NCI-H748 treated with DMSO at 0.1 percent for 48 hours (cell line): ENCODE measurements at places on chromosomes 7 and 10.

DNA sequence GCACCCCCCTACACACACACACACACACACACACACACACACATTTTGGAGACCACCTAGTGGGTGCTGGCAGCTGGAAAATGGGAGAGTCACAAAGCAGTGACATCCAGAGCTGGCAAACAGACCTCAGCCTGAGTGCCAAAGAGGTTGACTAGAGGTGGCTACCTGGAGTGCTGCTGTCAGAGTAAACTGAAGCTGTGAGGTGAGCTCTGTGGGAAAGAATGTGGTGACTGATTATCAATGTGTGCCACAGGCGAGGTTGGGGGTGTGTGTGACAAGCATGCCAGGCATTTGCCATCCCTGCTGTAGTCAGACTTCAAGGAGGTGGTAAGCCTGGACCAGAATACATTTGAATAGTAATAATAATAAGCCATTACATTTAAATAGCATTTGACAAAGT is 120.6 kb downstream of the SLIT1 start:
- DNase-seq = no peak

- DNase-seq = no peak
Measured at GRCh38 chr10:17657103-17657500, 13.2 kb downstream of the STAM start.

- DNase-seq = no peak
Measured at GRCh38 chr7:75729851-75730274, 8.9 kb downstream of the HIP1 start.

DNA sequence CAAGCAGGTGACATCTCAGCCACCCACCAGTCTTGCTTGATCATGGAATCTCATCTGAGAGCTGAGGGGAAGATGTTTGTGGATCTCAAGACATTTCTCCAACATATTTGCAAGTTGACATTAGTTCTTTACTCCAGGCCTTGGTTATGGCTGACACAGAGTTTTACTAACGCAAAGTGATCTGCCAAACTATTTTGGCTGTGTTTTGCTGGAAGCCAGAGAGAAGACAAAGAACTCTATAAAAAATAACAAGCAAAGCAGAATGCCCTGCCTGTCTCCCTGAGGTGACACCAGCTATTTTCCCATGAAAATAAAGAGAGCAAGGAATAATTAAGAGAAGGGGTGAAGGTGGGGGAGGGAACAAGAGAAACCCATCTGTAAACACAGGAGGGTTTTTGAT is 286.4 kb downstream of the WDR11 start:
- no peak for DNase-seq

DNA sequence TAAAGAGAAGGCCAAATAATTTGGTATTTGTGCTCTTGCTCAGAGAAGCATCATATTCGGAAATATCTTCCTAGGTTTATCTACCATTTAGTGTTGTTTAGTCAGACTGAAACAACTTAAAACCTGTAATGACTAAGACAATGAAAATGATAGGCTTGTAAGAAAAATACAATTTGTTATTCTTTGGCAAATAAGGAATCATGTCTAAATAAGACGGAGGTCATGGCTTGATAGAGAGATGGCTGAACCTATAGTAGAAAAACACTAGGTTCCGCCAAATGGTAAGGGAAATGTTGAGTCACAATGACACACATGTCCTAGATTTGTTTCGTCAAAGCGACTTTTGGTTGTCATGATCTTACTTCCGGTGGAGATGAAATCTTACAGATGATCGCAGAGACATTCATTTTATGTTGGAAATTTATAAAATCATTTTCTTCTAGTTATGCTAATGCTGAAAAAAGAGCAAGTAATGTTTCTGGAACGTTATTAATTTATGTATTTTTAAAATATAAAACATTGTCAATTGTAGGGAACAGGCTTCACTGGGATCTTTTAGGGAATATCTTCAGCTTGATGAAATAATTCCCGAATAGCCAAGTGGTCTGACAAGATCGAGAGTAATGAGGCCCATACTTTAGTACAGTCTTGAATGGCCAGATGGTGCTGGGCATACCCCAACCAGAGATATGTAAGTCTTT is 1.0 kb downstream of the SRGN start:
- no peak for DNase-seq

GRCh38 chr7:154519229-154519628 is 467.0 kb downstream of the DPP6 start:
- DNase-seq = no peak

- DNase-seq = no peak
Measured at GRCh38 chr10:62903828-62904227, 87.7 kb upstream of the EGR2 start.
